NCI-H2081 treated with DMSO at 0.1 percent for 48 hours (cell line): ENCODE measurements at places on chromosomes 7 and 10.

DNA sequence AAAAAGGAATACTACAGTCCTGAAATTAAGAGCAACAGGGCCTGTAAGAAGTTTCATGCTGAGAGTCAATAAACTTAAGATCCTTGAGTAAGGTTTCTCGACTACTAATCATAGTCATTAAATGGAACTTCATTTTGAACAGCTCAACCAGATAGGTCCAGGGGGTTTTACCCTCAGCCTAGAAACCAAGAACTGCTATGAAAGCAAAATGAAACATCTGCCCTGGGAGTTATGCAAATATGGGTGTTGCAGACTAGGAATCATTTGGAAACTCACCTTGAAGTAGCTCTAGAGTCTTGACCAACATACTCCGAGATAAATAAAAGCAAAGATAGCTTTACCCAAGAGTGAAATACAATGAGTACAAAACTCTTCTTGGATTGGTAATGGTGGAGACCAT lies 128.0 kb downstream of the HGF start:
- DNase-seq = no peak

DNA sequence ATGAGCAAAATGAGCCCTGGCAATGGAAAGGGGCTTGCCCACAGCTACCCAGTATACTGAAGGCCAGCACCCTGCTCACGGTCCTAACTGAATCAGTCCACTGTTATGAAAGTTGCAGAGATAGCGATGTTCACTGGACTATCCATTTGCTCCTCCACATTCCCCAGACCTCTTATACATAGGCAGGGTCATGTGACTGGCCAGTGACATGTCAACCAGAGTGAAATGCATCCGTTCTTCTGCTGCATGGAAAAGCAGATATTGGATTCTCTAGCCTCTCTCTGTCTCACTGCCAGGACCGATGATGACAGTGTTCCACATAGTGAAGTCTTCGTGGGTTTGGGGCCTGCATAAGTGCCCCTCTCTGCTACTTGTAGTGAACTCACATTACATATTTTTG lies 503.4 kb downstream of the RPS24 start:
- DNase-seq = no peak

GRCh38 chr10:121609426-121610380 lies 11.5 kb upstream of the FGFR2 start:
- DNase-seq = no peak

- DNase-seq = no peak
Measured at GRCh38 chr10:97450828-97451227, 4.9 kb downstream of the ZDHHC16 start.

GRCh38 chr7:132526111-132526740 lies 50.0 kb downstream of the PLXNA4 start:
- no peak for DNase-seq

GRCh38 chr7:110790992-110791391 lies 299.9 kb upstream of the LRRN3 start:
- no peak for DNase-seq

GRCh38 chr7:116407165-116407564 lies 92.4 kb upstream of the CAV2 start:
- no peak for DNase-seq

GRCh38 chr7:17564678-17565212 lies 266.3 kb downstream of the AHR start:
- no peak for DNase-seq

GRCh38 chr10:95181726-95182125 lies 12.3 kb upstream of the ACSM6 start:
- no peak for DNase-seq

- DNase-seq = no peak
Measured at GRCh38 chr10:115972426-115972825, 300.6 kb downstream of the GFRA1 start.

DNA sequence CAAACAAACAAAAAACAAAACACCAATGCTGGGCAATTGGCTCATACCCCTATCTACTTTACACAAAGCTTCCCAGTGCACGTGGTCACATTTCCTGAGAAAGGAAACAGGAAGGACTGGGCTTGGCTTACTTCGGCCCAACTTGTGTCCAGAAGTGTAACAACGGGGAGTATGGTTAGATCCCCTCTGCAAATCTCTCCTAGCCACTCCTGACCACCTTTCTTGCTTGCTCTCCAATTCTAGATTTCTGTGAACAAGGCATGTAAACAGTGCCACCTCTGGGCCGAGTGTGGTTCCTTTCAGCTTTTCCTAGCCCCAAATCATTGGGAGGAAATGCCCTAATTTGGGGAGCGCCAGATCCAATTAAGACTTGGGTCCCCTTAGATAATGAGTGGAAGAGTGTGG lies 21.0 kb upstream of the FRAT2 start:
- no peak for DNase-seq

DNA sequence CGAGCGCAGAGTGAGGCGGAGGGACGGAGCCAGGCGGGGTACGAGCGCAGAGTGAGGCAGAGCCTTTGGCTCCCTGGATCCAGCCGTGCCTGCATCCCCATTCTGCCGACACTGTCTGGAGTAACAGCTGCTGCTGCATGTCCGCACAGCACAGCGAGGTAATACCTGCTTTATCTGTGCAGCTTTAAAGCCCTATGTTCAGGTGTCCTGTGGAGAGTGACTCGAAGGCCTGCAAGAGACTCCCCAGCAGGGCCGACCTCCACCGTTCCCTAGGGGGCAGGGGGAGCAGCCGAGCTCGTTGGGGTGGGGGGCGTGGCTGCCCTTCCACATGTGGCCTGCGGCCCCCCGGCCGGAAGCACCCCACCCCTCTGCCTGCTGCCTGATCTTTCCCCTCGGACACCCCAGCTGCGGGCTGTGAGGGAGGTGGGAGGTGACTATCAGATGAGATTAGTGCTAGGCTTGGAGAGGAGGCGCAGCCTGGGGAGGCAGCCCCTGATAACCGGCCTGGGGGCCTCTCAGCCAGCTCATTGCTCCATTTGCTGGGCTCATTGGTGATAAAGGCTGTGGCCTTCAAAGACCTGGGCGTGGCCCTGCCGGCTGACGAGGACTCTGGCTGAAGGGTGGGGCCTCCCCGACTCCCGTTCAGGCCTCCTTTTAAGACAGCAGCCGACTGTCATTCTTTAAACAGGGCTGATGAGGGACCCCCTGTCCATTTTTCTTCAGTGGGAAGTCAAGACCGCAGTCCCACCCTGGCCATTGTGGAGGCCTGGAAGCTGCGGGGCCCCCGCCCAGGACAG lies 8.0 kb downstream of the VENTX start:
- no peak for DNase-seq

GRCh38 chr7:104958371-104958865 lies 55.6 kb upstream of the KMT2E start:
- DNase-seq = no peak

GRCh38 chr10:133102415-133103095 lies 14.8 kb downstream of the ADGRA1 start:
- no peak for DNase-seq

DNA sequence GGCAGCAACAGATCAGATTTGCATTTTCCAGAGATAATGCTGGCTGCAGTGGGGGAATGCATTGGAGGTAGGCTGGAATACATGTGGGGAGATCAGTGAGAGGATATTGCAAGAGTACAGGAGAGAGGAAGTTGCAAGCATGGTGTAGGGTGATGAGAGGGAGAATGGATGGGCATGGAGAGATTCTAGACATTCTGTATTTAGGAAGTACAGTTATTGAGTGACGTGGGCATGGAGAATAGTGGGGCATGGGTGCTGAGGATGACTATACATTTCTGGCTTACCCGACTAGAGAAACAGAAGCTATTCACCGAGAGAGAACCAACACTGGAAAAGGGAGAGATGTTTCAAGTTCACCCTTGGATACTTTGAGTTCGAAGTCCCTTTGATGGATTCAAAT lies 116.9 kb upstream of the SVIL start:
- no peak for DNase-seq

DNA sequence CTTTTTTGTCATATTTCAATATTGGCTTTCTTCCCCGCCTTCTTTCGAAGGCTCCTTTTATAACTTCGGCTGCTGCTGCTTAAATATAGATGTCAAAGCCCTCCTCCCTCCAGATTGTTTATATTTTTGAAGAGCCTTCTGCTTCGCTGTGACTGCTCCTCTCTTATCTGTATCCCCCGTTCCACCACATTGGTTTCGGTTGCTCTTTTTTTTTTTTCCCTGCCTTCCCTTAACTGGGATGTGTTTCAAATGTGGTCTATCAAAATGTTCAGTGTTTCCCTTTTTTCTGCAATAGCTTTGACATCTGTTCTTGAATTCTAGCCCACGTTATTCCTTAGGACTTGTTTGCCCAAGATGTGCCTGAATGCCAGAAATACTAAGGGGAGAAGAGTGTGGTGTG lies 96.4 kb downstream of the CUX1 start:
- no peak for DNase-seq

- DNase-seq = no peak
Measured at GRCh38 chr7:593324-594115, 73.9 kb upstream of the PDGFA start.

- no peak for DNase-seq
Measured at GRCh38 chr10:103793920-103794883, 61.2 kb downstream of the SH3PXD2A start.

DNA sequence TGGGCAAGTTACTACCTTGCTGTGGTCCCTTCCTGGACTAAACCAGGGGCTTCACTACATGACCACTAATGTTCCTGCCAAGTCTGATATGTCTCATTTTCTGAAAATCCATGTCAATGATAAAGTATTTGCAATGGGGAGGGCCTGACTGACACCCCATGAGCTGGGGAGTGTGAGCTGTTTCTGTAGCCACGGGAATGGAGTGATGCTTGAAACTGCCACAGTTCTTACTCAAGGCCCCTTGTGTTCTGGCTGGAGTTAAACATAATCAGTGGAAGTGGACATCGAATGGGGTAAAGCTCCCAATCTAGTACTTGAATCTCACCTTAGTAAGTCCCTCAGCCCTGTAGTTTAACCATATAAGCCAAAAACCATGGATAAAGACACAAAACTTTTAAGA lies 61.9 kb upstream of the PDLIM1 start:
- DNase-seq = no peak

DNA sequence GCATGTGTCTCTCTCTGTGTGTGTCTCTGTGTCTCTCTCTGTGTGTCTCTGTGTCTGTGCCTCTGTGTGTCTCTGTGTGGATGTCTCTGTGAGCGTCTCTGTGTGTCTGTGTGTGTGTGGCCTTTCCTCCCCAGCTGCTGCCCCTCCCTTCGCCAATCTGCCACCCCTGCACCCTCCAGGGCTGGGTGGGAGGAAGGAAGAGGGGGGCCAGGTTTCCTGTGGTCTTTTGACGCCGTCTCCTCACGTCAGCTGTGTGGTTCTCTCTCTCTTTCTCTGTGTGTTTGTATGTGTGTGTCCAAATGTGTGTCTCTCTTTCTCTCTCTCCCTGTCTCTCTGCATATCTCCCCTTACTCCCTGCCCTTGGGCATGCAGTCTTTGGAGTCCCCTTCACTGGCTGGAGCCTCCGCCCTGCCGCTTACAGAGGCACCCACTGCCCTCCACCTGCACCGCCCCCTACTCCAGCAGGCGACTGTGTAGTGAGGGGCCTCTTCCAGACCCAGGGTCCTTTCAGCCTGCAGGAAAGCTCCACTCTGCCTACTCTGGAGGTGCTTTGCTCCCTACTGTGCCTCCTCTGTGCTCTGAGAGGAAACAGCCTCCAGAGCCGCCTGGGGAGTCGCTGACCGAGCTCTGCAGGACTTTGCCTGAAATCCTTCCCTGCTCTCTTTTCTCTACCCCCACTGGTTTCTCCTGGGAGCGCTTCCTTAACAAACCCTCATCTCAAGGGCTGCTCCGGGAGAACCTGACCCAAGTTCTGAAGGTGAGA lies 44.2 kb upstream of the C10orf71 start:
- DNase-seq = no peak

GRCh38 chr7:96415293-96415940 lies 93.5 kb upstream of the SLC25A13 start:
- no peak for DNase-seq

- DNase-seq = no peak
Measured at GRCh38 chr7:139230484-139230773, 608 bp upstream of the UBN2 start.

GRCh38 chr10:52779541-52780390 lies 7.2 kb upstream of the MBL2 start:
- no peak for DNase-seq

DNA sequence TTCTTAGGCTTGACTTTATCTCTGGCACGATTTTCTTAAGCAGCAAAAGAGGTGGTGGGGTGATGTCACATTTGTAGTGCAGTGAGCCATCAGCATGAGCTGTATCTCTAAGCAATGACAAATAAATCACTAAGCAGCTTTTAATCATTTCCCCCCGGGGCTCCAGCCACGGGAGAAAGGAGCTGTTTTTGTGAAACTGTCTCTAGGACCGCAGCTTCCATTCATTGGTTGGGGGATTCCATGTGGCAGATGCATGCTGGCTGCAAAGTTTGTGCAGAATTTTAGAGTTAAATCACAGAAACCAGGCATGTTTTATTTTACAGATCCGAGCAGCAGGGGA lies 464 bp downstream of the KIAA1217 start:
- no peak for DNase-seq

- DNase-seq = no peak
Measured at GRCh38 chr7:44547536-44548231, 6.6 kb upstream of the NPC1L1 start.

- no peak for DNase-seq
Measured at GRCh38 chr7:101169838-101170551, 4.6 kb upstream of the VGF start.

- no peak for DNase-seq
Measured at GRCh38 chr10:4008676-4009382, 223.8 kb upstream of the KLF6 start.

DNA sequence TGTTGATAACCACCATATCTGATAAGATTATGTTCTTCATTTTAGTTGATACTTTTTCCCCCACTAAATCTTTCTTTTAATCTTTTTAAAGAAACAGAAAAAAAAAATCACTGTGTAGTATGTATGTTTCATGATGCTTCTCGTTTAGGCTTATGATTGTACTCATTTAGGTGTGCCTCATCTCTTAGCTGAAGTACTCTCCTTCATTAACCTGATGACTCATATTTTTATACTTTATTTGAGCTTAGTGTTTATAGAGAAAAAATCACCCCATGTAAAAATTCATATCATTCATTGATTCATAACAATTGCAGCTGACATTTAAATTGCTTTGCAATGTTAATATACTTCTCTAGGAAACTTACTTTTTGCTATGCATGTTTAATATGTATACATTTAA lies 158.9 kb downstream of the MLLT10 start:
- DNase-seq = no peak

GRCh38 chr7:33744293-33745075 lies 160.9 kb upstream of the BMPER start:
- DNase-seq = no peak

DNA sequence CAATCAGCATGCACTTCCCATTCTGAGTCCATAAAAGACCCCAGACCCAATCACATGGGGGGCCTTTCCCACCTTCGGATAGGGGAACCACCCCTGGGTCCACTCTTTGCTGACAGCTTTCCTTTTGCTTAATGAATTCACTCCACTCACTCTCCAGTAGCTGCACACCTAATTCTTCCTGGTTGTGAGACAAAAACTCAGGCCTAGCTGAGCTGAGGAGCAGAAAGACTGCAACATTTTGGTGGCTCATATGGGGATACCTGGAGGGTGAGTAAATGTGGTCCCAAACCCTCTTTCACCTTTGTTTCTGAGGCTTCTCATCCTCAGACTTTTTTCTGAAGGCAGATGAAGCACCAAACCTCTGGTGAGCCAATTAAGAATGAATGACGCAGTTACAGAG lies 138.1 kb downstream of the WDR11 start:
- no peak for DNase-seq
